ENCODE measurements at places on chromosomes 2 and 18.

DNA sequence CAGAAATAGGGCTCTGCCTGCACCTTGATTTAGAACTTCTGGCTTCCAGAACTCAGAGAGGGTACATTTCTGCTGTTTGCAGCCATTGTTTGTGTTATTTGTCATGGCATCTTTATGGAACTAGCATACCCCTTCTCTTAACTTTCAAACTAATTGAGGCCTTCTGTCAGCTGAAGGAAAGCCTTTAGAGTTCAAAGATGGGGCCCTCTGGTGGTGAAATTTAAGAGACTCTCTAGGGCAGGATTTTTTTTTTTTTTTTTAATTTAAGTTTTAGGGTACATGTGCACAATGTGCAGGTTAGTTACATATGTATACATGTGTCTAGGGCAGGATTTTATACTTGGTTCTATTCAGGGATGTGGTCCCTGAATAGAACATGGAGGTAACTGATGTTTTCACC is 260.6 kb upstream of the LINC00305 start:
- H3K36me3 ChIP-seq, result no peaks in the 10 kb centered on the region
- H3K4me1 ChIP-seq, result no peaks in the 10 kb centered on the region
- H3K27me3 ChIP-seq, result no peaks in the 10 kb centered on the region
- no peak overlapping the region for H3K27ac ChIP-seq
- H3K4me3 ChIP-seq, result no peak overlapping the region

DNA sequence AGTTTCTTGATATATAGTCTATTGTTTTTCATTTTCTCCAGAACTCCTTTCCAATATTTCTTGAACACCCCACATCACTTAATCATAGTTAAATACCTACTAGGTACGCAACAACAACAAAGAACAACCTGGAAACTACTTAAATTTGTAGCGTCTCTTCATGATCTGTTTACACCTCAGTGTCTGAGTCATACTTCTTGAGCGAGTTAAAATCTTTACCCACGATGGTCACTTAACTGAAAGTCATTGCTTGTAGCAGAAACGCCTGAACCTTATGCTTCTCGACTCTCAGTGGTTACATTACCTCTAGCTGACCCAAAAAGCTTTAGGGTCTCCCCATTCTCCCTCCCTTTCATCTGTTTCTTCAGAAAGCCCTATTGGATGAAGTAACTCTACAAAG is 131.3 kb downstream of the EN1 start:
- no peak overlapping the region for H3K27ac ChIP-seq
- H3K36me3 ChIP-seq, result no peaks in the 10 kb centered on the region
- H3K27me3 ChIP-seq, result no peaks in the 10 kb centered on the region
- no peaks in the 10 kb centered on the region for H3K4me1 ChIP-seq
- no peak overlapping the region for H3K4me3 ChIP-seq

GRCh38 chr18:37566479-37567060 is 972 bp upstream of the CELF4 start:
- H3K4me1 ChIP-seq, result no peaks in the 10 kb centered on the region
- DNase-seq, result no peak
- H3K36me3 ChIP-seq, result no peaks in the 10 kb centered on the region

GRCh38 chr2:100628506-100628905 is 65.7 kb downstream of the PDCL3 start:
- no peaks in the 10 kb centered on the region for H3K27me3 ChIP-seq
- no peak for DNase-seq
- H3K4me3 ChIP-seq, result no peak overlapping the region
- H3K27ac ChIP-seq, result no peak overlapping the region
- H3K36me3 ChIP-seq, result no peaks in the 10 kb centered on the region
- H3K4me1 ChIP-seq, result no peaks in the 10 kb centered on the region

GRCh38 chr18:55444536-55444935 is 143.5 kb downstream of the TCF4 start:
- H3K4me1 ChIP-seq, result no peaks in the 10 kb centered on the region
- H3K27ac ChIP-seq, result no peak overlapping the region
- no peak overlapping the region for H3K4me3 ChIP-seq
- H3K27me3 ChIP-seq, result no peaks in the 10 kb centered on the region
- DNase-seq, result no peak
- H3K36me3 ChIP-seq, result no peaks in the 10 kb centered on the region

GRCh38 chr2:186575302-186575701 is 14.6 kb upstream of the ITGAV start:
- H3K27me3 ChIP-seq, result no peaks in the 10 kb centered on the region
- peak overlapping the region; percentile 45 for H3K27ac ChIP-seq
- no peaks in the 10 kb centered on the region for H3K36me3 ChIP-seq
- H3K4me3 ChIP-seq, result no peak overlapping the region

DNA sequence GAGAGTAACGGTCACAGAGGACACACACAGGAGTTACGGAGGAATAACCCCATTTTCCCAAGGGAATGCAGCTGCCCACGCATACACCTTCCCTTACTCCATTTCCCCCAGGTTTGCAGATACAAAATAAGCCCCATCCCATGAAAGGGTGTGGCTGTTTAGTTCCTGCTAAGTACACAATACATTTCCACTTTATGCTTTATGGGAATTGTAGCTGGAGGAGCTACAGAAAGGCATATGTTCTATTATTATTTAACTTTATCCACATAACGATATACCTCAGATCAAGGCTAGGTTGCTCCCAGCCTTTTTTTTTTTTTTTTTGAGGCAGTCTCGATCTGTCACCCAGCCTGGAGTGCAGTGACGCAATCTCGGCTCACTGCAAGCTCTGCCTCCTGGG is 22.7 kb upstream of the INO80D start:
- H3K27ac ChIP-seq, result no peak overlapping the region
- H3K36me3 ChIP-seq, result peaks cover 19% of the 10 kb centered on the region
- no peak overlapping the region for H3K4me3 ChIP-seq
- no peaks in the 10 kb centered on the region for H3K4me1 ChIP-seq
- DNase-seq, result no peak
- H3K27me3 ChIP-seq, result no peaks in the 10 kb centered on the region

GRCh38 chr18:32877371-32877770 is 104.5 kb upstream of the KLHL14 start:
- no peaks in the 10 kb centered on the region for H3K36me3 ChIP-seq
- no peak overlapping the region for H3K27ac ChIP-seq
- no peak overlapping the region for H3K4me3 ChIP-seq
- H3K4me1 ChIP-seq, result no peaks in the 10 kb centered on the region
- H3K27me3 ChIP-seq, result no peaks in the 10 kb centered on the region

GRCh38 chr2:128282246-128282975 is 36.3 kb downstream of the HS6ST1 start:
- peaks cover 12% of the 10 kb centered on the region for H3K4me1 ChIP-seq
- H3K27me3 ChIP-seq, result no peaks in the 10 kb centered on the region
- no peak overlapping the region for H3K27ac ChIP-seq
- H3K4me3 ChIP-seq, result no peak overlapping the region

DNA sequence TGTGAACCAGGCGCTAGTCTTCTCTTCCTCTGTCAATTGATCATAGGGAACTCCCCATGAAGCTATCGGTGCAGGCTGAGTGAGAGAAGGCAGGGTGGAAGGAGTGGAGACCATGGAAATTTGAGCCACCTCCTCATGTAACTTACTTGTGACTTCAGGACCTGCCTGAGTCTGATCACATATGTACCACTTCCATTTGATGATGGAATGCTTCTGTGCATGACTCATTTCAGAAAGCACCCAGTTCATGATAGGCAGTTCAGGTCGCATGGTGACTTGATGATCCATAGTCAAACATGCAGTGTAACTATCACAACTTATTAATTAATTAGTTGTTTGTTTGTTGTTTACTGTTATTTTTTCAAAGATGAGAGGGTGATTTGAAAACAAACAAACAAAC is 1296.7 kb downstream of the SUCLG1 start:
- no peaks in the 10 kb centered on the region for H3K4me1 ChIP-seq
- DNase-seq, result no peak

- H3K27me3 ChIP-seq, result no peaks in the 10 kb centered on the region
- H3K4me1 ChIP-seq, result no peaks in the 10 kb centered on the region
- H3K27ac ChIP-seq, result no peak overlapping the region
Observed at GRCh38 chr2:174627216-174627615, 29.6 kb upstream of the WIPF1 start.

GRCh38 chr2:69010437-69011194 is 2.4 kb upstream of the ANTXR1 start:
- no peaks in the 10 kb centered on the region for H3K36me3 ChIP-seq
- H3K4me3 ChIP-seq, result no peak overlapping the region
- H3K27me3 ChIP-seq, result no peaks in the 10 kb centered on the region
- DNase-seq, result no peak
- H3K27ac ChIP-seq, result no peak overlapping the region

GRCh38 chr2:230225486-230225885 is at the start of gene SP140:
TSS of gene SP140 (plus strand) at chr2:230225736. CDS start at chr2:230225845, 109 bp downstream.
- no peak within 1 kb of the TSS for H3K4me3 ChIP-seq
- H3K27ac ChIP-seq, result no peak within 1 kb of the TSS
- no peaks in the 10 kb centered on the region for H3K4me1 ChIP-seq
- DNase-seq, result no peak
- no peaks in the 10 kb centered on the region for H3K27me3 ChIP-seq

GRCh38 chr2:195363496-195363895 is 293.5 kb upstream of the SLC39A10 start:
- H3K36me3 ChIP-seq, result no peaks in the 10 kb centered on the region
- H3K4me1 ChIP-seq, result no peaks in the 10 kb centered on the region
- H3K4me3 ChIP-seq, result no peak overlapping the region

GRCh38 chr2:31318361-31319336 is 84.7 kb downstream of the EHD3 start:
- H3K27ac ChIP-seq, result no peak overlapping the region
- no peaks in the 10 kb centered on the region for H3K27me3 ChIP-seq
- H3K4me3 ChIP-seq, result no peak overlapping the region
- H3K36me3 ChIP-seq, result no peaks in the 10 kb centered on the region

DNA sequence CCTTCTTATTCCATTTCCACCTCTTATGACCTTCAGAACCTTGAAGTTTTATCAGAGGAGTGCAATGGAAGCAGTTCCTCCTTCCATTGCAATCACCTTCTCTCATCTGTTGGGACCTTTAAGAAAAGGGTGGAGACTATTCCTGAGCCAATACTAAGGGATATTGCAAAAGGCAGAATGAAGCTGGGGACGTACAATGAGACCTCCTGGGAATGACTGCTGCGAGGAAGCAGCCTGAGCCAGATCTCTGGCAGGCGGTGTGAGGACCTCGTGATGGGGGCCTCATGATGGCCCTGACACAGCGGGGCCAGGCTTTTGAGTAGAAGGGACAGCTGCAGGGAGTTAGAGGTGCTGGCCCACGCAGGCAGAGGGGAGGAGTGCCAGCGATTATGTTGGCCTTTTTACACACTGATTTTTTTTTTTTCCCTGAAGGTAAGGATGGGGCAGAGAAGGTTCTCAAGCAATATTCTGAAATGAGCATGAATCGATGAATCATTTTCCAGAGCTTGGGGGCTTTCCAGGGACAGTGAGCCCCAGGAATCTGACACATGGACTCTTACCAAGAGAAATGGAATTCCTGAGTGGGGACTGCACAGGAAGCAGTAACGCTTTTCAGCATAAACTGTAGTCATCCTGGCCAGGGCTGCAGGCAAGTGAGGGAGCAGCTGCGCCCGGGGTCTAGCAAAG is 40.0 kb upstream of the LAPTM4A start:
- no peak overlapping the region for H3K27ac ChIP-seq
- no peaks in the 10 kb centered on the region for H3K36me3 ChIP-seq

GRCh38 chr2:138536302-138536701 is 34.7 kb downstream of the SPOPL start:
- H3K4me3 ChIP-seq, result no peak overlapping the region
- peaks cover 11% of the 10 kb centered on the region for H3K36me3 ChIP-seq
- no peak overlapping the region for H3K27ac ChIP-seq
- no peak for DNase-seq

GRCh38 chr2:135386993-135387392 is 144.0 kb downstream of the ZRANB3 start:
- H3K36me3 ChIP-seq, result peaks cover 11% of the 10 kb centered on the region
- no peak for DNase-seq
- H3K4me3 ChIP-seq, result no peak overlapping the region
- no peak overlapping the region for H3K27ac ChIP-seq
- no peaks in the 10 kb centered on the region for H3K27me3 ChIP-seq

- DNase-seq, result no peak
- no peaks in the 10 kb centered on the region for H3K4me1 ChIP-seq
- H3K4me3 ChIP-seq, result no peak overlapping the region
Observed at GRCh38 chr2:31957354-31958139, 53.3 kb downstream of the MEMO1 start.

- DNase-seq, result no peak
- no peaks in the 10 kb centered on the region for H3K27me3 ChIP-seq
- H3K27ac ChIP-seq, result no peak overlapping the region
- no peak overlapping the region for H3K4me3 ChIP-seq
- H3K36me3 ChIP-seq, result no peaks in the 10 kb centered on the region
Observed at GRCh38 chr2:136183097-136183496, 65.1 kb upstream of the CXCR4 start.

DNA sequence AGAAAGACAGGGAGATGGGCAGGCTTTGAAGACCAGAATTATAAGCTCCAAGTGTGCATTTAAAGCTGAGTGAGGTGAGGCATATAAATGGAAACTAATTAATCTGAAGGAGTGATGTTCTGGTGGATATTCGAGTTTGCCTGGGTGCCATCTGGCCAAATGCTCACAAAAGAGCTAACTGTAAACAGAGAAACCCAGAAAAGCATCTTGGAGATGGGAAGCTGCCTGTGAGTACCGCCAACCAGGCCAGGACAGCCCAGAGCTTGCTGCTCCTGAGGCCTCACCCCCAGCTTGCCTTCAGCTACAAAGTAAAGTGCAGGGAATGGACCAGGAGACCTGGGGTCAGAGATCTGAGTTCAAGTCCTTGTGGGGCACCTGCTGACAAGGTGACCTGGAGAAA is 446.1 kb upstream of the MYT1L start:
- no peak overlapping the region for H3K27ac ChIP-seq
- DNase-seq, result no peak
- H3K27me3 ChIP-seq, result no peaks in the 10 kb centered on the region
- no peaks in the 10 kb centered on the region for H3K36me3 ChIP-seq
- H3K4me1 ChIP-seq, result no peaks in the 10 kb centered on the region
- no peak overlapping the region for H3K4me3 ChIP-seq

DNA sequence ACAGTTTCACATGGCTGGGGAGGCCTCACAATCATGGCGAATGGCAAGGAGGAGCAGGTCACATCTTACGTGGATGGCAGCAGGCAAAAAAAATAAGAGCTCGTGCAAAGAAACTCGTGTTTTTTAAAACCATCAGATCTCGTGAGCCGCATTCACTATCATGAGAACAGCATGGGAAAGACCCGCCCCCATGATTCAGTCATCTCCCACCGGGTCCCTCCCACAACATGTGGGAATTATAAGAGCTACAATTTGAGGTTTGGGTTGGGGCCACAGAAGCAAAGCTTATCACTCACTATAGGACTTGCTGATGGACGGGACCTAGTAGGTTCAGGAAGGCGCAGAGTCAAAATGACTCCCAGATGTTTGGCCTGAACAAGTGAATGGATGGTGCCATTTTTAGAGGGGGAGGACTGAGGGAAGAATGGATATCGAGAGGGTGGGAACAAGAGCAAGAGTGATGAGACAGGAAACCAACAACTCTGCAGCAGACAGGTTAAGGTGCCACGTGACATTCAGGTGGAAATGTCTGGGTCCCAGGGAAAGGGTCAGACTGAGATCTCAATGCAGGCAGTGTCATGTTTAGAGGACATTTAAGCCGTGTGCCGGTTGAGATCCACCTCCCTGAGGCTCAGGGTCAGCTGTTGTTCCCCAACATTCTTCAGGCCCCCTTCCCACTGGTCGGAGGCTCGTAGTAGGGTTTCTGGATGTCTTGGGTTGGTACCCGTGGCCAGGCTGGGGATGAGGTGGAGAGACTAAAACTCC is 85.7 kb downstream of the MYCN start:
- no peaks in the 10 kb centered on the region for H3K4me1 ChIP-seq
- H3K36me3 ChIP-seq, result no peaks in the 10 kb centered on the region
- no peak for DNase-seq
- H3K27me3 ChIP-seq, result no peaks in the 10 kb centered on the region

Measured in tibial artery (tissue), 4 donors.